ENCODE measurements at places on chromosomes 1 and 21.

GRCh38 chr1:212699625-212700222 is at the start of gene BATF3:
TSS of gene BATF3 (minus strand) at chr1:212699840. CDS start at chr1:212699762, 78 bp downstream.
- no peaks in the 10 kb centered on the region for H3K4me1 ChIP-seq
- peaks cover 38% of the 10 kb centered on the region for H3K27me3 ChIP-seq
- peak within 1 kb of the TSS; percentile 35 for H3K4me3 ChIP-seq
- H3K36me3 ChIP-seq: no peaks in the 10 kb centered on the region
- no peak within 1 kb of the TSS for H3K27ac ChIP-seq
- no peak for DNase-seq

- peaks cover 4% of the 10 kb centered on the region for H3K4me1 ChIP-seq
- no peaks in the 10 kb centered on the region for H3K27me3 ChIP-seq
- no peak overlapping the region for H3K27ac ChIP-seq
- no peak overlapping the region for H3K4me3 ChIP-seq
- no peak for DNase-seq
These were observed 6.6 kb upstream of the PRPF38B start for GRCh38 chr1:108685529-108685928.

DNA sequence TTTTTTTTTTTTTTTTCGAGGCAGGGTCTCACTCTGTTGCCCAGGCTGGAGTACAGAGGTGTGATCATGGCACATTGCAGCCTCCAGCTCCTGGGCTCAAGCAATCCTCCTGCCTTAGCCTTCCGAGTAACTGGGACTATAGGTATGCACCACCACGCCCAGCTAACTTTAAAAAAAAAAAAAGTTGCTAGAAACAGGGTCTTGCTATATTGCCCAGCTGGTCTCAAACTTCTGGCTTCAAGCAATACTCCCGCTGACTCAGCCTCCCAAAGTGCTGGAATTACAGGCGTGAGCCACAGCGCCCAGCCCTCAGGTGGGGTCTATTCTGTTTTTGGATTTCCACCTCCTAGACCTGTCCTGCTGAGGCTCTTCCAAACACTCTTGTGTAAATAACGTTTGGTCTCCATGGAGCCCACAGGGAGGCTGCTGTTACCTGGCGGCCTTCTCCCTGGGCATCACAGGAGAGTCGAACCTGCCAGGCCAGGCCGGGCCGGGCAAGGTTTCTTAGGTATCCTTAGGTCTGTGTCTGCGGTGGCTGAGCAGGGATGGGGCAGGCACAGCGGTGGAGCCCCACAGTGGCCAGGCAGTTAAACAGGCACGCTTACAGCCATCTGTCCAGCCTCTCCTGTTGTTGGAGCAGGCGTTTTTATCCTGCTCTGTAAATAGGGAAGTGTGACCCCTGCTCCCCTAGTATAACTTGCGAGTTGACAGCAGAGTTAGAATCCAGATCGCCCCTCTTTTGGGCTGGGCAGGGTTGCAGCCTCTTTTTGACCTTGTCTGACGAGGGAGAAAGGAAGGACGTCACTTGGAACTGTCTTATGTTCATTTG is 18.8 kb downstream of the PLEKHM2 start:
- H3K36me3 ChIP-seq: peaks cover 15% of the 10 kb centered on the region
- no peaks in the 10 kb centered on the region for H3K27me3 ChIP-seq
- no peak overlapping the region for H3K4me3 ChIP-seq
- peak overlapping the region; percentile 15 for H3K27ac ChIP-seq
- peaks cover 8% of the 10 kb centered on the region for H3K4me1 ChIP-seq

- no peak for DNase-seq
These were observed 21.2 kb downstream of the SLC30A10 start for GRCh38 chr1:219906924-219907771.

- H3K27me3 ChIP-seq: no peaks in the 10 kb centered on the region
- H3K4me3 ChIP-seq: no peak overlapping the region
- DNase-seq: no peak
- no peak overlapping the region for H3K27ac ChIP-seq
- no peaks in the 10 kb centered on the region for H3K4me1 ChIP-seq
These were observed 113.1 kb downstream of the FGGY start for GRCh38 chr1:59409986-59410385.

- DNase-seq: no peak
- no peaks in the 10 kb centered on the region for H3K36me3 ChIP-seq
- H3K27ac ChIP-seq: no peak overlapping the region
- H3K4me3 ChIP-seq: no peak overlapping the region
- H3K27me3 ChIP-seq: no peaks in the 10 kb centered on the region
- no peaks in the 10 kb centered on the region for H3K4me1 ChIP-seq
These were observed 35.6 kb downstream of the TMEM63A start for GRCh38 chr1:225846331-225847310.

DNA sequence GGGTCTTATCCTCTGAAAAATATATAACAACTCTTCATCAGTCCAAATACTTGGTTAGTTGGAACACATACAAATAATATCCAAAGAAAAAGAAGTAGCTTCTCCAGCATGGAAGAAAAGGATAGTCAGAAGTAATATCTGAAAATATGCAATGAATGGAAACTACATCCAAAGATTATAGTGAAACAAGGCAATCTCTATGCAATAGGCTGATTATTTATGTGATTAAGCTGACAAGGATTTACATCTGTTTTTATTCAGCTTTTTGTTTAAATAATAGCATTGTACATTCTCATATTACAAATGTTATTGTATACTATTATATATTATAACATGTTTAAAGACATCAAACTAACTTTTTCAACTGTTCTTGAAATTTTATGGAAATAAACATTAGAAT is 15.3 kb upstream of the TGFBR3 start:
- no peaks in the 10 kb centered on the region for H3K36me3 ChIP-seq
- peaks cover 13% of the 10 kb centered on the region for H3K4me1 ChIP-seq
- DNase-seq: no peak
- H3K27ac ChIP-seq: peak overlapping the region; percentile 64
- no peaks in the 10 kb centered on the region for H3K27me3 ChIP-seq

- peaks cover 14% of the 10 kb centered on the region for H3K4me1 ChIP-seq
- no peaks in the 10 kb centered on the region for H3K36me3 ChIP-seq
- no peak for DNase-seq
- no peak overlapping the region for H3K4me3 ChIP-seq
- H3K27ac ChIP-seq: no peak overlapping the region
These were observed 37.4 kb downstream of the AK5 start for GRCh38 chr1:77319036-77319705.

GRCh38 chr1:17678011-17678410 is 77.1 kb upstream of the ACTL8 start:
- H3K36me3 ChIP-seq: no peaks in the 10 kb centered on the region
- H3K27me3 ChIP-seq: no peaks in the 10 kb centered on the region
- H3K4me1 ChIP-seq: no peaks in the 10 kb centered on the region
- no peak for DNase-seq
- H3K27ac ChIP-seq: no peak overlapping the region

- peaks cover 32% of the 10 kb centered on the region for H3K36me3 ChIP-seq
- no peaks in the 10 kb centered on the region for H3K4me1 ChIP-seq
- no peak for DNase-seq
- no peak overlapping the region for H3K4me3 ChIP-seq
- no peak overlapping the region for H3K27ac ChIP-seq
- no peaks in the 10 kb centered on the region for H3K27me3 ChIP-seq
These were observed 12.8 kb downstream of the ZFP69B start for GRCh38 chr1:40462956-40463590.

- no peak overlapping the region for H3K4me3 ChIP-seq
- no peaks in the 10 kb centered on the region for H3K36me3 ChIP-seq
- H3K27me3 ChIP-seq: no peaks in the 10 kb centered on the region
- H3K4me1 ChIP-seq: no peaks in the 10 kb centered on the region
- no peak for DNase-seq
These were observed 9.7 kb downstream of the BATF3 start for GRCh38 chr1:212689758-212690529.

DNA sequence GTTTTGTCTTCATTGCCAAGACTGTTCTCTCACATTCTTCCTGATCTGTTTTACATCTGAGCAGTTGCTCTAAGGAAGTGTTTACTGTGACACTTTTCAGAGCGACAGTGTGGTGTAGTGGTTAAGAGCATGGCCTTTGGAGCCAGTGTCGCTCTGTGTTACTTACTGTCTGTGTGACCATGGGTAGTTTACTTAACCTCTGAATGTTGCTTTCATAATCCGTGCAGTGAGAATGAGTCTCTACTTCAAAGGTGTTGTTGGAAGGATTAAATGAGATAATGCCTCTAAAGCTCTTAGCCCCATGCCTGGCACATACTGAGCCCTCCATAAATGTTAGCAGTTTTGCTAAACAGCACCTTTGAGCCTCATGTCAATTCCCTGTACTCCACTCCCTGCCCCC is 35.9 kb upstream of the ZFP69B start:
- no peaks in the 10 kb centered on the region for H3K27me3 ChIP-seq
- no peak for DNase-seq
- H3K36me3 ChIP-seq: peaks cover 47% of the 10 kb centered on the region
- peaks cover 6% of the 10 kb centered on the region for H3K4me1 ChIP-seq

DNA sequence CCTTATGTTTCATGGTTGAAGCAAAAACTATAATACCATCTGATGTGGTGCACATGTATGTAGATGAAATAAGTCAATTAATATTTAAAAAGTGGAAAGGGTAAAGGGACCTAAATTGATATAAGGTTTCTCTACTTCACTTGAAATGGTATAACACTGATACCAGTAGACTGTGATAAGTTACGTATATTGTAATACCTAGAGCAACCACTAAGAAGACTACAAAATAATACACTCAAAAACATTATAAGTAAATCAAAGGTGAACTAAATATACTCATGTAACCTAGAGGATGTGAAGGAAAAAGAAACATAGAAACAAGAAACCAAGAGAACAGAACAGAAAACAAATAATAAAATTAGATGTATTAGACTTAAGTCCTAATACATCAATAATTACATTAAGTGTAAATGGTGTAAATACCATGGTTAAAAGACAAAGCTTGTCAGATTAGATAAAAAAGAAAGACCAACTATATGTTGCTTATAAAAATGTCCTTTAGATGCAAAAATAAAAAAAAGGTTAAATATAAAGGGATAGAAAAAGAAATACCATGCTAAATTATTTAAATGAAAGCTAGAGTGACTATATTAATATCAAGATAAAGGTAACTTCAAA is 118.8 kb downstream of the LRRC7 start:
- no peak for DNase-seq
- H3K4me3 ChIP-seq: no peak overlapping the region
- H3K27me3 ChIP-seq: no peaks in the 10 kb centered on the region
- no peaks in the 10 kb centered on the region for H3K36me3 ChIP-seq

DNA sequence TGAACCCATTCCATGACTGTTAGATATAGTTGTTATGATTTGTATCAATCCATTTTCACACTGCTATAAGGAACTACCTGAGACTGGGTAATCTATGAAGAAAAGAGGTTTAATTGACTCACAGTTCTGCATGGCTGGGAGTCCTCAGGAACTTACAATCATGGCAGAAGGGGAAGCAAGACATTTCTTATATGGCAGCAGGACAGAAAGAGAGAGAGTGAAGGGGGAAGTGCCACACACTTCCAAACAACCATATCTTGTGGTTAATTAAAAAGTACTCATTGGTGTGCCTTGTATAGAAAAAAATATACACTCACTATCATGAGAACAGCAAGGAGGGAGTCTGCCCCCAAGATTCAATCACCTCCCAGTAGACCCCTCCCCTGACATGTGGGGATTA is 137.6 kb upstream of the NBPF11 start:
- no peak overlapping the region for H3K4me3 ChIP-seq
- H3K4me1 ChIP-seq: no peaks in the 10 kb centered on the region
- H3K27ac ChIP-seq: no peak overlapping the region
- no peaks in the 10 kb centered on the region for H3K36me3 ChIP-seq

DNA sequence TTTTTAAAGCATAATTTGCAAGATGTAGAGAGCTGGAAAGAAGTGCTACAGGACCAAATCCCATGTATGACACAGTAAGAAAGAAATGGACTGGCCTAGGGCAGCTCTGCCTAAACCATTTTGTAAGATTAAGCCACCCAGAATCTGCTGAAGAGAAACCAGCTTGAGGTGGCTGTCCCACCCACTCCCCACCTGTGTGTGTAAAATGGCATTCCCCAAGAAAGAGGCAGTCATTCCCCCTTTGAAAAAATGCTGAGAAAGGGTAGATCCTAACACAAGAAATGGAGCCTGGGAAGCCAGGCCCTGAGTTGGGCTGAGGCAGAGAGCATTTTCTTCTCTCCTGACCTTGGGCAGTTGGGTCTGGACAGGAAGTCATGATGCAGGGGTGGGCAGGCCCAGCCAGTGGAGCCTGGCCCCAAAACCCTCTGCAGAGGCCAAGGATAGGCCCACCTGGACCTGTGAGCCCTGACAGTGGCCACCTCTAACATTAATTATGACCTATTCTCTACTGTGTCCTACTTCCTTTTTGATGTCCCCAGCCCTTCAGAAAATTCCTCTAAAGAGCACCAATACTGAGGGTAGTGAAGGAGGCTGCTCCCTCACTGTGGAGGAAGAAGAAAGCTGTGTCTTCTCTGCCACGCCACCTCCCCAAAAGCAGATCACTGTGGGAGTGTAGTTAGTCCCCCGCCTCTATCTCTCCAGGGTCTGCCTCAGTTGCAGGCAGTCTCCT is 94.0 kb downstream of the EDEM3 start:
- DNase-seq: no peak
- H3K27ac ChIP-seq: no peak overlapping the region
- no peak overlapping the region for H3K4me3 ChIP-seq
- H3K4me1 ChIP-seq: no peaks in the 10 kb centered on the region
- no peaks in the 10 kb centered on the region for H3K27me3 ChIP-seq
- H3K36me3 ChIP-seq: no peaks in the 10 kb centered on the region

- no peak overlapping the region for H3K4me3 ChIP-seq
- H3K27me3 ChIP-seq: no peaks in the 10 kb centered on the region
- no peaks in the 10 kb centered on the region for H3K36me3 ChIP-seq
These were observed 183.1 kb downstream of the RHOU start for GRCh38 chr1:228918335-228918734.

DNA sequence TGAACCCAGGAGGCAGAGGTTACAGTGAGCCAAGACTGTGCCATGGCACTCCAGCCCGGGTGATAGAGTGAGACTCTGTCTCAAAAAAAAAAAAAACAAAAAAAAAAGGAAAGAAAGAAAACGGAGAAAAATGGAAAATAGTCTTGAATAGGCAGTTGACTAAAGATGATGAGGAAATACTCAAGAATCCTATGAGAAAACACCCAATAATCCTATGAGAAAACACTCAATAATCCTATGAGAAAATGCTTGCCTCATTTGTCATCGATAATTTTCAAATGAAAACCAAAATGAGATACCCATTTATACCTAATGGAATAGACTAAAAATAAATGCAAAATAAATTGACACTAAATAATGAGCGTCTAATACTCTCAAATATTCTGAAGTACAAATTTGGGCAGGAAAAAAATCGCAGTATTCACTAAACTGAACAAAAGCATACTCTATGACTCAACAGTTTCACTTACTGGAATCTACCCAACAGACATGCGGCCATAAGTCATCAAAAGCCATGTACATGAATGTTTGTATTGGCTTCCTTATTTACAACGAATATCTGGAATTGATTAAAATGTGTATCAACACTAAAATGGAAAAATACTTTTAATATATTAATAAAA is 733.9 kb upstream of the CHRM3 start:
- H3K36me3 ChIP-seq: no peaks in the 10 kb centered on the region
- peaks cover 23% of the 10 kb centered on the region for H3K4me1 ChIP-seq
- no peak overlapping the region for H3K4me3 ChIP-seq
- H3K27me3 ChIP-seq: no peaks in the 10 kb centered on the region
- no peak for DNase-seq
